Renal cortical epithelial cell (primary cell): ENCODE measurements at places on chromosomes 4 and X. TPM values are rescaled to one million over a fixed set of nuclear protein-coding genes. Genes with fewer than 3 reads are reported as not detected.

DNA sequence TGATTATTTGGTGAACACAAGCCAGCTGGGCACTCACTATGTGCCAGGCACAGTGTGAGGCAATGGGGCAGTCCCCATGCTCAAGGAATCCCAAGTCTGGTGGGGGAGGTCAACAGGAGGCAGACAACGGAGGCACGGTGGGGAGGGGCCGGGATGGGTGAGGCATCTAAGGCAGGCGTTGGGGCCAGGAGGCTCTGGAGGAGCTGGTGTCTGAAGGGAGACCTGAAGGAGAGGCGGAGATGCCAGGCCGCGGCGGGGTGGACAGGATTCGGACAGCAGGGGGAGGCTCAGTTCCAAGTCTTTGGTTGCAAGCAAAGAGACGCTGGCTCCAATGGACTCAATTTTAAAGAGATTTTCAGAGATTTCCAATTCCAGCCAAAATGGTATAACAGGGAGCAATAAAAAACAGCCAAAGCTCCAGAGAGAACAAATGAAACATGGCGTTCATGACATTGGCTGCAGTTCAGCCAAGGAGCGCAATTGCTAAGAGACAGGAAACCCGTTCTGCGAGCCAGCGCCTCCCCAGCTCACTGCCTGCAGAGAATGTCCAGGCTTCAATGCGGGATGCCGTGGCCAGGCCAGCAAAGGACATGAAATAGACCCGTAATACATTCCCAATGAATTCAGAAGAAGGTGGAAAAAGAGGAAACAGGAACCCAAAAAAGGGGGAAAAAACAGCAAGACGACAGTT, 105.2 kb upstream of the LRPAP1 start:
- no peak for DNase-seq

DNA sequence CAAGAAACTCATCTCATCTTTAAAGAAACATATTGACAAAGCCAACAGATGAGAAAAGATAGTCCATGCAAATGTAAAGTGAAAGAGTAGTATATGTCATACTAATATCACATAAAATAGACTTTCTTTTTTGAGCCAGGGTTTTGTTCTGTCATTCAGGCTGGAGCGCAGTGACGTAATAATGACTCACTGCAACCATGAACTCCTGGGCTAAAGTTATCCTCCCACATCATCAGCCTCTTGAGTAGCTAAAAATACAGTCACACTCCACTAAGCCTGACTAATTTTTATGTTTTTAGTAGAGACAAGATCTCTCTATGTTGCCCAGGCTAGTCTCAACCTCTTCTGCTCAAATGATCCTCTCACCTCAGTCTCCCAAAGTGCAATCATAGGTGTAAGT, 51.8 kb upstream of the TRAM1L1 start:
- peak; percentile 97 for DNase-seq

DNA sequence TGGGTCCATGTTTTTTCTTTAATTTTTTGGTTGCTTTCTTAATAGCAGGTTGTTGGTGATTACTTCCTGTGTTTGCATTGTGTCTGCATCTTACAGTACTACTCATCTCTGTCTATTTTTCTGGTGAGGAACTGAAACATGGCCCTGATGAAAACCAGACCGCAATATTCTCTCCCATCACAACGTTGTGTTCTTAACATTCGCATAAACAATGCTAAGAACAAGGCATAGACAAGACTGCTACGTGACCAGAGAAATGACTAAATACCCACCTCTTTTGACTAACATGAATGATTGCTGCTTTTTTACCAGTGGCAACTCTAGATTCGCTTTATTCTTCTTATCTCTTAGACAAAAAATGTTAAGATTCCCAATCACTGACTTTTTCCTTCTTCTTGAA, 179.1 kb downstream of the GC start:
- no peak for DNase-seq

DNA sequence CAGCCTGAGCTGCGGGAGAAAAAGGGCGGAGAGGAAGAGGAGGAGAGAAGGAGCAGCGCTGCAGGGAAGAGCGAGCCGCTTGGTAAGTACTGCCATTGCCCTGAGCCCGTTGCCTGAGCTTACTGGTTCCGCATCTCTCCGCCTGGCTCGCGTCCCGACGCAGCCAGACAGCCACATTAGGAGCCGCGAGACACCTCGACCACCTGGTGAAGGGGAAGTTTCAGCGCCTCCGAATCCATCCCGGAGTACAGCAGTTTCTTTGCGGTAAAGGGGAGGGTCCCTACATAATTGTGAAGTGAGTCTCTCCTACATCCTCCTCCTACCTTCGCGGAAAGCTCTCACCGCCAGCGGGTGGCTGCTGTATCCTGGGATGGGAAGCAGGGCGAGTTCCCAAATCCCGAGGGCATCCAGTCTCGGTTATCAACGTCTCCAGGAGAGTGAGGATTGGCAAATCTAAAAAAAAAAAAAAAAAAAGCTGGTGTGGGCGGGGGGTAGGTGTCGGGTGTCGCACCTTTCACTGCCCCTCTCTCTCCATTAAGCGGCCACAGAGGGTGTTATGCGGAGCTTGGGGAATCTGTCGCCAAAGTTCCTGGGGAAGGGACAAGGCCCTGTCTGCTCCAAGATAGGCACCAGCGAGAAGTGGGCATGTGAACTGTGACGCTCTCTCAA, 7.9 kb downstream of the TBX22 start:
- DNase-seq, result no peak

DNA sequence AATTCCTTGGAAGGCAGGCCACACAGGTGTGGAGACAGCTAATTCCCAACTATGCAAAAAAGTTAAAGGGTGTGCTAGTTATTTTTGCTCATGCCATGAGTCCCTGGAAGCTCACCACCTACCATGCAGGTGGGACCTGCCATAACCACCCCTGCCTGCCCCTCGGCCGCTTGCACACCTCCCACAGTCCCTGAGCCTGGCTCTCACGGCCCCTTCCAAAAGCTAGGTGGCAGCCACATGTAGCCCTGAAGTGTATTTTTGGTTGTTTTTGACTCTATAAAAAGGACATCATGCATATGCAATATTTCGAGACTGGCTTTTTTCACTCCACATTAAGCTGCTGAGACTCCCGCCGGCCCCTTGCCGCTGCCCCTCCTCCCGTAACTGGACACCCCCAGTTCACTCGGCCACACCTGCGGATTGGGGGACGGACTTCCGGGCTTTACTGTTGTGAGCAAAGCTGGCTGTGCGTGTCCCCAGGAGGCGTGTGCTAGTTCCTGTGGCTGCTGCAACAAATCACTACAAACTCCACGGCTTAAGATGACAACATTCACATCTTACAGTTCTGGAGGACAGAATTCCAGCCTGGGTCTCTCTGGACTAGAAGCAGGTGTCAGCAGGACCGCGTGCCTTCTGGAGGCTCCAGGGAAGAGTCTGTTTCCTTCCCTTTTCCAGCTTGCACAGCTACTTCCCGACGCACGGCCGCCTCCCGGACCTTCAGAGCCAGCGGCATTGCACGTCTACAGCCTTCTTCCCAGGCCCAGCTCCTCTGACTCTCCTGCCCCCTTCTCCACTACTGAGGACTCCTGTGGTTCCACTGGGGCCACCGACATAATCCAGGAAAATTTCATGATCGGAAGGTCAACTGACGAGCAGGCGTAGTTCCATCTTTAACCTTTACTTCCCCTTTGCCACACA, 24.8 kb downstream of the ZFYVE28 start:
- peak; percentile 19 for DNase-seq

- no peak for DNase-seq
Observed at GRCh38 chr4:177607111-177607573, 164.9 kb upstream of the AGA start.

GRCh38 chr4:159428975-159429692, 326.3 kb downstream of the RAPGEF2 start:
- no peak for DNase-seq

DNA sequence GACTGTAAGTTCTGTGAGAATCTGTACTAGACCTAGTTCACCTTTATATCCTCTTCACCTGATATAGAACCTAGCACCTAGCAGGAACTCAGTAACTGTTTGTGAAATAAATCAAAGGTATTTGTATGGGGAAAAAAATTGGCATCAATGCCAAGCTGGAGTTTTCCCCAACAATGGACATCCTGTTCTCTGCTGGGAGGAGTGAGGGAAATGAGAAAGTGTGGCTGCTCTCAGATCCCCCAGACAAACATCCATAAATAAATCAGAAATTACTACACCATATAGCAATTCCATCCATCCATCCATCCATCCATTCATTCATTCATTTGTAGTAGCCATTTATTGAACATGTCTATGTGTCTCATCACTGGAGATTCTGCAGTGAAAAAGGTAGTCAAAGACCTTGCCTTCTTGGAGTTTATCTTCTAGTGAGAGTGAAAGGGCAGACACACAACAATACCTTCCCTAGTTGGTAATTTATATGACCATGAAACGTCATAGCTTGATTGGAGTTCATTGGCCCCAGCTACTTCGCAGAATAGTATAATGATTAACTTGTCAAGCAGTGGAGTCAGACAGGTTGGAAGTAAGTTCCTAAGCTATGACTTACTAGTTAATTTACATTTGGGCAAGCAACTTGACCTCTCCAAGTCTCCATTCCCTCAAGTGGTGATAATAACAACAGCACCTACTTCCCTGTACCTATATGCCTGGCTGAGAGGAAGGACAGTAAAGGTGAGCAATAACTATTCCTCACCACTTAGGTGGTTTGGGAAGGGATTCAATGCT, 98.7 kb upstream of the KIT start:
- DNase-seq, result peak; percentile 98

- no peak for DNase-seq
Observed at GRCh38 chr4:153005899-153006381, 69.8 kb downstream of the FHDC1 start.

DNA sequence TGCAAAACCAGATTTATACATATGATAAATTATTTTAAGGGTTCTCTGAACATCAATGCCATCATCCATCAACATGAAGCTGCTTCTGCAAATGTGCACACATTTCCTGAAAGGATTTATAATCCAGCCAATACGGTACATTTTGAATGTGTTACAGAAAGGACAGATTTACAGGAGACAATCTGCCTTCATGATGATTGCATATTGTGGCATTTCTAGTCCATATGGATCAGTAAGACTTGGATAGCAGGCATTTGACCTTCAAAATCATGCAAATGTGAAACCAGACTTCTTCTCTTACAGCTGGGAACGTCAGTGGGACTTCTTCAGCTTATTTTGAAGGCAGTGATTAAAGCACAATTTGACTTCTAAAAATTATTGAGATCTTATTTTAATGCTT, 217.3 kb upstream of the GK2 start:
- no peak for DNase-seq

- peak; percentile 15 for DNase-seq
Observed at GRCh38 chrX:22689290-22689689, 310.5 kb upstream of the DDX53 start.

- DNase-seq, result peak; percentile 58
Observed at GRCh38 chr4:56434599-56435139, 746 bp downstream of the PPAT start.

GRCh38 chrX:111265486-111265885, 4.8 kb downstream of the CAPN6 start:
- no peak for DNase-seq

DNA sequence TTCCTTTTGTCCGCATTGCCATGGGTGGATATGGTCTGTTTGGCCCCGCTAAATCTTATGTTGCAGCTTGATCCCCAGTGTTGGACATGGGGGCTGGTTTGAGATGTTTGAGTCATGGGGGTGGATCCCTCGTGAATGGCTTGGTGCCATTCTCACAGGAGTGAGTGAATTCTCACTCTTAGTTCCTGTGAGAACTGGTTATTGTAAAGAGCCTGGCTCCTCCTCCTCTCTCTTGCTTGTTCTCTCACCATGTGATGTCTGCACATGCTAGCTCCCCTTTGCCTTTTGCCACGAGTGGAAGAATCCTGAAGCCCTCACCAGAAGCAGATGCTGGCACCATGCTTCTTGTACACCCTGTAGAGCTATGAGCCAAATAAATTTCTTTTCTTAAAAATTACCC, 22.6 kb upstream of the STBD1 start:
- no peak for DNase-seq

DNA sequence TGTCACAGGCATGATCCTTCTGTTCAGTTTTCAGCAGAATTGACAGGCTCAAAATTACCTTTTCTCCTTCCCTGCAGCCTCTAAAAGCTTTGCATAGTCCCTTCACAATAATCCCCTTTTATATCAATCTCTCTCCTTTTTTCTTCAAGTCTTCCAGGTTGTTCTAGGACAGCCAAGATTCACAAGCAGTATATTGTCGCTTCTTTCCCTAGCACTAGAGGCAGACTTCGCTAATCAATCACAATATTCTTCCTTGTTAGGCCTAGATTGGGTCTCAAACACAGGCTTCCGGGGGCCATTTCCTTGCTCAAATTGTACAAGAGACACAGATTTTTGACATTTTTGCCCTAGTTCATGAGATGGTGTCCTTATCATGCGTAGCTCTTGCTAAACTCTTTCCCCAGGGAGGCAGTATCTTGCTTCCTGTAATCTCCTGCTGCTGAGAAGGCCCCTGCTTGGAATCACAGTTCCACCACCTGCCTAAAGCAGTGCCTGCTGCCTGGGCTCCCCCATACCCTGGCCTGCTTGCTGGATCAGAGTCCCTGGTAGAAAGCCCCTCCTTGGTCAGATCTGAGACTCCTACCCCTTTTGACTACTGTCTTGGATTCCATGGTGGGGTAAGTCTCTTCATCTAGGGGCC, 57.3 kb downstream of the DMP1 start:
- no peak for DNase-seq

GRCh38 chrX:8760021-8760420, 28.1 kb upstream of the ANOS1 start:
- DNase-seq, result no peak

DNA sequence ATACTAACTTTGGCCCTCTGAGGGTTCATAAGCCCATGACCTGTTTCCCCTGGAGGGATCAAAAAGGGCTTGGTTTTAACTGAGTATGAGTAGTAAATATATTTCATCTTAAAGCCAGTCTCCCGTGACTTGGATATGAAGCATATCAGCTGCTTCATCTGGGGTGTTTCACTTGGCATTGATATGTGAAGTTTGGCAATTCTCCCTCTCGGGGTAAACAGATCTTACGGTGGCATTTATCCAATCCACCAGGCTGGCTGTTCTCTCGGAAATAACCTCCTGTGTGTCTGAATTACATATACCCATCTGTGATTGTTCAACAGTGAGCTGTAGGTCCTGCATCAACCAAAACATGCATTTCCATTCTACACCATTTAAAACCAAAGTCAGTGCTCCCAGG, 130.7 kb downstream of the ADAM29 start:
- DNase-seq, result no peak

GRCh38 chr4:178082906-178083305, 640.7 kb upstream of the AGA start:
- no peak for DNase-seq

- DNase-seq, result peak; percentile 4
Observed at GRCh38 chr4:2364654-2365053, 53.8 kb downstream of the ZFYVE28 start.

The TMEM144 gene
- 8.5 and 12.9 TPM in 2 replicates for total RNA-seq

The ITGB1BP2 gene
- total RNA-seq, result 0.17 and 1.1 TPM in 2 replicates

The SCRG1 gene
- total RNA-seq, result not detected in 2 replicates

The GLUD2 gene
- total RNA-seq, result 2.9 and 3.5 TPM in 2 replicates

The SPOCK3 gene
- total RNA-seq, result not detected in 2 replicates

The CYSLTR1 gene
- not detected in 2 replicates for total RNA-seq

The CXCL3 gene
- 5.0 and 17.7 TPM in 2 replicates for total RNA-seq

The KDR gene
- total RNA-seq, result 0.17 and 0.30 TPM in 2 replicates

The HPGDS gene
- not detected in 2 replicates for total RNA-seq

The VCX3A gene
- total RNA-seq, result not detected in 2 replicates

The CFAP99 gene
- 0.30 TPM in 1 of 2 replicates, not detected in the other for total RNA-seq

The CXCR3 gene
- not detected in 2 replicates for total RNA-seq

The PRDM8 gene
- total RNA-seq, result 0.50 and 1.7 TPM in 2 replicates
